ENCODE measurements at places on chromosomes 6 and 20. TPM values are rescaled to one million over a fixed set of nuclear protein-coding genes. Genes with fewer than 3 reads are reported as not detected.

The TRDN gene
- not detected for total RNA-seq

DNA sequence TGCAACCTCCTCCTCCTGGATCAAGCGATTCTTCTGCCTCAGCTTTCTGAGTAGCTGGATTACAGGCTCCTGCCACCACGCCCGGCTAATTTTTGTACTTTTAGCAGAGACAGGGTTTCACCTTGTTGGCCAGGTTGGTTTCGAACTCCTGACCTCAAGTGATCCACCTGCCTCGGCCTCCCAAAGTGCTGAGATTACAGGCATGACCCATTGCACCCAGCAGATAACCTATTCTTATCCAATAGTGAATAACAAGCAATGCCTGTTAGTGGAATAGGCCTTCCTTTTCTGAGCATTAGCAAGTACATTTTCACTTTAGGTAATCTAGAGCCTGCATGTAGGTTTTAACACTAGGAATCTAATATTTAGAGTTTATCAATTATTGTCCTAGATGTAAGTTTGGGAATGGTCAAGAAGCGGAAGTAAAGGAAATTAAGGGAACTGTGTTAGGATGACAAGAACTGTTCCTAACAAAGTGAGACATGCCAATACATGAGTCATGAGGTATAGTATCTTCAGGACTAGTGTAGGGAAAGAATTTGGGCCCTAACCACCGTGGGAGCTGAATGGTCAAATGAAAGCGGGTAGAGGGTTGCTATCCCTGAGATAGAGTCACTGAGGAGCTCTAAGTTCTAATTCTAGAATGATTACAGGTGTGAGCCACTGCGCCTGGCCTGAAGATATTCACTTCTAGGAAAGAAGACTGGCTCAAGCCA lies 15.0 kb downstream of the BLTP3A start:
- H3K36me3 ChIP-seq, result no peaks in the 10 kb centered on the region
- peak; percentile 12 for DNase-seq
- no peak overlapping the region for H3K4me3 ChIP-seq

The CFAP61 gene
- not detected for total RNA-seq

DNA sequence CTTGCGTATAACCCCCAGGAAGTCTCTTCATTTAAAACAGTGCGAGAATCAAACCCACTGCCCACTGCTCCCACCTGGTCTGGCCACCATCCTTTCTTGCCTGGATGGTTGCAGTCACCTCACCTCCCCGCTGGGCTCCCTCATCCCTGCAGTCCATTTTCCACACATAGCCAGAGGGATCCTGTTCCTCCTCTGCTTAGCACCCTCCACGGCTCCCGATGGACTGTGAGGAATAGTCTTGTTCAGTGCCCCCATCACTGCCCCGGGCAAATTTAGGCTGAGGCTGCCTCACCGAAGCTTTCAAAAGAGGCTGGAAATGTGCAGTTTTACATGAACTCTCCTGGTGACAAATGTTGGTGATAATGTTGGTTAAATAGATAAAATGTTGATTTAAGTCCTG lies 17.7 kb downstream of the KCNG1 start:
- H3K4me3 ChIP-seq, result no peak overlapping the region
- no peaks in the 10 kb centered on the region for H3K36me3 ChIP-seq
- DNase-seq, result no peak
- no peak overlapping the region for H3K27ac ChIP-seq

DNA sequence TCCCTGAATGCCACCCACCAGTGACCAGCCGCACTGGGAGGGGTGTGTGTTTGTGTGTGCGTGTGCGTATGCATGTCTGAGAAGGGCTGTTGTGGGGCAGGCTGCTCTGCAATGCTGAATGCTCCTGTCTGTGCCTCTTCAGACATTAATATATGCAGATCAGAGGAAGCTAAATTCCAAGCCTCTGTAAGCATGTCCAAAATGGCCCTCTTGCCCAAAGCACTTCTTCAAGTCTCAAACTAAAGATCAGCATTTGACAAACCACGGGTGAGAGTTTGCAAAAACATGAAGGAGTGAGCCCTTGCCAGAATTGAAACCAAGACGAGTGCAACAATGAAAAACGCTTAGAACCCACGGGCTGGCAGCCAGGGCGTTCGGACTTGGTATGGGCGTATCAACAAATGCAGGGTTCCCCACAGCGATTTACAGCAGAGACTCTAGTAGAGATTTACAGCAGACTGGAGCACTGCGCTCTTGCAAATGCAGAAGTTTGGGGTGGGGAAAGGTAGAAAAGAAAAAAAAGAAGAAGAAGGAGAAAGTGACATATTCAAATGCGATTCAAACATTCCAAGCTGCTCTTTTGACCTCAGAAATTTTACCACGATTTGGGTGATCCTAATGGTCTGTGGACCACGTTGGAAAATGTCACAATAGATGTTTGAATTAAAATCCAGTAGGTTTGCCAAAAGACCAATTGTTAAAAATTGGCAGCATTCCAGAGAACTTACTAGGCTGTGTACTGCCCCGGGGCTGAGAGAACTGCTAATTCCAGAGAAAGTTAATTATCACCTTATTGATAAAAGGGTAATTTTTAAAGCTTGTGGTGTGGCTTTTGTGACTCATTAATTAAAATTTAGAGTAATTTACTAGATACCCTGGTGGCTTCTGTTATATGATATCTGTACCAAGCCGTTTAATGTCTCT lies 3.5 kb downstream of the SCML4 start:
- H3K27ac ChIP-seq, result no peak overlapping the region
- peaks cover 26% of the 10 kb centered on the region for H3K27me3 ChIP-seq
- H3K4me1 ChIP-seq, result peaks cover 12% of the 10 kb centered on the region
- no peaks in the 10 kb centered on the region for H3K36me3 ChIP-seq

DNA sequence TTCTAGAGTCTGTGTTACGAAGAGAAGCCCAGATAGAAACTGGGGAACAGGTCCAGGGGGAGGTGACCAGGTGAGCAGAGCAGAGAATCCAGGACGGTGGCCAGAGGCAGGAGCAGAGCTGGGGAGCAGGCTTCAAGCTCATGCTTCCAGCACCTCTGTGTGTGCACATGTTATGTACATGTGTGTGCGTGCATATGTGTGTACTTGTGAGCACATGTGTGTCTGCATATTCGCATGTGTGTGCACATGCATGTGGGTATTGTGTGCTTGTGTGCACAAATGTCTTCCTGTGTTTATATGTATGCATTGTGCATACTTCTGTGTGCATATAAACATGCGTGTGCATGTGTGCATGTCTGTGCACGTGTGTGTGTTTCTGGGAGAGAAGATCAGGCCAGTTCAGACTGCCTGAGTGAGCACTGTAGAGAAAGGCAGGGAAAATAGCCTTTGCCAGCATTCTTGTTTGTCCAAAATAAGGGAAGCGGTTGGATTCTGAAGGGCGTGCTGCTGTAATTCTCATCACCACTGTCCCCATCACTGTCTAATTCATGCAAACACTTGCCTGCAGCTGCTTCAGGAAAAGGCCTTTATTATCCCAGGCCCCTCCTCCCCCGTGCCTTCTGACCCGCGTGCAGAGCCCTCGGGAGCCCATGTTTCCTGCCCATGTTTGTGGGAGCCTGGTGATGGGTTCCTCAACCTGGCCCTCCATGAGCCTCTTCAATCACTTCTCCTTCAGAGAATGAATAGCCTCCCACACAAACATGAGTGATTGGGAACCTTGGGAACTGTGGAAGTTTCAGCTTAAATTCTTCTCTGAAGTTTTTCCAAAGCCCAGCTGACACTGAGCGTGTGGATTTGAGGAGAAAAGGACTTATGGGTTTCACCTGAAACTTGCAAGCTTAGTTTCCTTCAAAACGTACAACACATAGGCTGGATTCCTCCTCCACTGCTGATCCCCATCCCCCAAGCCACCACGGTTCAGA lies 161.7 kb upstream of the AFDN start:
- no peak for DNase-seq
- H3K27me3 ChIP-seq, result peaks cover 4% of the 10 kb centered on the region
- no peaks in the 10 kb centered on the region for H3K4me1 ChIP-seq
- H3K36me3 ChIP-seq, result peaks cover 14% of the 10 kb centered on the region
- no peak overlapping the region for H3K4me3 ChIP-seq

The ABHD16B gene
- not detected for total RNA-seq

The HLA-DPA1 gene
- 2.2 TPM for total RNA-seq

- peak overlapping the region; percentile 71 for H3K27ac ChIP-seq
- peak overlapping the region; percentile 46 for H3K4me3 ChIP-seq
- H3K27me3 ChIP-seq, result no peaks in the 10 kb centered on the region
- H3K36me3 ChIP-seq, result peaks cover 6% of the 10 kb centered on the region
- DNase-seq, result peak; percentile 48
Observed at GRCh38 chr6:155382338-155382685, 68.0 kb upstream of the TFB1M start.

DNA sequence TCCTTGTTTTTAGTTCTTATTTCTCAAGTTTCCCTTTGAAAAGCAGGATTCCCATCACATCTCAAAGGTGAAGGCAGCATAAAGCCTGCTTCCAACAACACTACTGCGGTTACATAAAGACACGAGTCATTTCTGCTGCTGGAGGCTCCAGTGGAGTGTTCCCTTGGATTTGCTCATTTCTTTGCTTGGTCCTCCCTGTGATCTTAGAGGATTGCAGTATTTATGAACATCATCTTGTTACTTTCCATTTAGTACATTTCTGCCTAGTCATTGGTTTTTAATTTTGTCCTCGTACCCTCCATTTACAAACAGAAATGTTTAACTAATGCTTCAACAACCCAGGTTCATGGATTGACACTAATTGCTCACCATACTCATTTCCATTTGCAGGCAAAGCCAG lies 298.8 kb downstream of the ZNF217 start:
- DNase-seq, result no peak
- H3K27ac ChIP-seq, result no peak overlapping the region
- no peak overlapping the region for H3K4me3 ChIP-seq
- no peaks in the 10 kb centered on the region for H3K36me3 ChIP-seq

The SIRPD gene
- not detected for total RNA-seq

DNA sequence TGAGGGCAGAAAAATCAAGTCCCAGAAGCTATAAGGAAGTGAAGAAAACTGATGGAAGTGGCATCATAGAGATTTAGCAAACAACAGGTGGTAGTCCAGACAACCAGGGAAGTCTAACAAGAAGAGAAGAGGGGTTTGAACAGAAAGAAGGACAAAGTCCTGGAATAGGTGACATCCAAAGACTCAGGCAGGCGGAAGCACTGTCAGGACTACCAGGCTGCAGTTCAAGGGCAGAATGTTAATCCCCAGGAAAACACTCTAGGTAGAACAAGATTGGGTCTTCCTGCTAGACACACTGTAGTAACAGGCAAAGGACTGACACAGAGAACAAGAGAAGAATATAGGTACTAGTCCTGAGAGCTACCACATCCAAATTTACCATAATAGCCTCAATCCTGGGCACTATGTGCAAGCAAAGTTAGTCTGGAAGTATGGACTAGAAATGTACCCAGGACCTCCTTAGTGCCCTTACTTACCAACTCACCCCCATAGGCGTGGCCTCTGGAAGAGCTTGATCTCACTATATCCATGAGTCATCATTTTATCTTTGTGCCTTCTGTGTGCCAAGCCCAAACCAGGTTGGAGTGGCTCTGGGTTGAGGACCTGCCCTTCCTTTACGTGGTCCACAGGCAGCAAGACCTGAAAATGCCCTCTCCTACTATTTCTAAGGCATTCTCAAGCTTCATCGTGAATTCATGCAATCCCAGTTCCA lies 2.2 kb upstream of the EPB41L2 start:
- H3K27me3 ChIP-seq, result no peaks in the 10 kb centered on the region
- H3K4me1 ChIP-seq, result peaks cover 28% of the 10 kb centered on the region
- H3K36me3 ChIP-seq, result no peaks in the 10 kb centered on the region
- H3K4me3 ChIP-seq, result no peak overlapping the region

GRCh38 chr20:35285806-35286076 lies 1.2 kb upstream of the EIF6 start:
- no peak for DNase-seq
- H3K4me1 ChIP-seq, result peaks cover 26% of the 10 kb centered on the region

DNA sequence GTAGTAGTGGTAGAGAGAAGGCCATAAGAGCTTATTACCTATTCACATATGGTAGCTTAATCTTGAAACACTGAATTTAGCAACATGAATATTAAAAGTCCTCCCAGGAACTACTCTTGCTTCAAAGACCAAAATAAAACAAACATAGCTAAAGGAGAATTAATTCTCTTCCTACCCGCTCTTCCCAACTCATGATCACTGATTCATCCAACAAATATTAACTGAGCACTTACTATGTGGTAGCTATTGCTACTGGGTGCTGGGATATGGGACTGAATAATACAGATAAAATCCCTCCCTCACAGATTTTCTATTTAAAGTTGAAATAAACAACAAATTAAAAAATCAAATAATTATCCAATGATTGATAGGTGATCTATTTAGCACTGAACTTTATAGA lies 287.1 kb downstream of the BTBD9 start:
- H3K4me3 ChIP-seq, result peak overlapping the region; percentile 13
- H3K4me1 ChIP-seq, result peaks cover 84% of the 10 kb centered on the region
- no peaks in the 10 kb centered on the region for H3K36me3 ChIP-seq
- no peaks in the 10 kb centered on the region for H3K27me3 ChIP-seq

GRCh38 chr6:119035459-119035858 lies 43.0 kb downstream of the FAM184A start:
- DNase-seq, result no peak
- H3K36me3 ChIP-seq, result no peaks in the 10 kb centered on the region
- no peak overlapping the region for H3K4me3 ChIP-seq
- no peaks in the 10 kb centered on the region for H3K4me1 ChIP-seq
- H3K27me3 ChIP-seq, result peaks cover 1% of the 10 kb centered on the region

The BMP6 gene
- total RNA-seq, result 0.23 TPM

DNA sequence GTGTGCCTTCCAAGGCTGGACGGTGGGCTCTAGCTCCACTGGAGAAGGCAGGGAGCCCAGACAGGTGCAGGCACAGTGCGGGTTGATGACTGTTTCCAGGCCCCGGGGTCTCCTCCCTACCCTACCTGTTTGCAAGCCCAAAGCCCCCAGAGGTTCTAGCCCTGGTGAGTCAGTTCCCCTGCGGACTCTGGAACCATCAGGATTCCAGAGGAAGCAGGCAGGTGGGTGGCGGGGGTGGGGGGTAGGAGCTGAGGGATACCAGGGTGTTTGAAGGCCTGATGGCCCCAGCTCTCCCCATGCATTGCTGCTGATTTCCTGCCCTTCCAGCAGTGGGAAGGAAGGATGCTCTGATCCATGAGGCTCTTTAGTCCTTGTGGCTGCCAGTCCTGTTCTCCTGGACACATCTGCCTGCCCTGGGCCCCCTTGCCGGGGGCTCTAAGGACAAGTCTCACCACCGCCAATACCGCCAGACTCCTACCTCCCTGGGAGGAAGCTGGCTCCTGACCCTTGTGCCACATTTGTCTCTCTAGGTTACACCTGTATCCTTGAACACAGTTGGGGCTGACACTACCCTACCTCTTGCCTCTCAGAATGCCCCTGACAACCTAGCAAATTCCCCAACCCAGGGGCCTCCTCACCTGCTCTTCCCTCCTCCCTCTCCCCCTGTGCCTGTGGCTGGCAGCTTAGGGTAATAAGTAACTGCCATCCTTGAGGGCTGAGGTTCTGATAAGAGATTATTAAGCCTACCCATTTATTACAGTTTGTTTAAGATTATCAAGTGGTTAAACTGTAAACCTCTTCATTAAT lies 21.7 kb downstream of the KCNK5 start:
- no peak overlapping the region for H3K4me3 ChIP-seq
- no peak for DNase-seq
- H3K27me3 ChIP-seq, result peaks cover 2% of the 10 kb centered on the region
- H3K4me1 ChIP-seq, result no peaks in the 10 kb centered on the region
- H3K36me3 ChIP-seq, result no peaks in the 10 kb centered on the region
- no peak overlapping the region for H3K27ac ChIP-seq

Data from HFFc6 (cell line).